T follicular helper cell (primary cell): ENCODE measurements at places on chromosomes 13 and 19.

- no peak for DNase-seq
Measured at GRCh38 chr13:109606520-109606919, 179.9 kb downstream of the IRS2 start.

DNA sequence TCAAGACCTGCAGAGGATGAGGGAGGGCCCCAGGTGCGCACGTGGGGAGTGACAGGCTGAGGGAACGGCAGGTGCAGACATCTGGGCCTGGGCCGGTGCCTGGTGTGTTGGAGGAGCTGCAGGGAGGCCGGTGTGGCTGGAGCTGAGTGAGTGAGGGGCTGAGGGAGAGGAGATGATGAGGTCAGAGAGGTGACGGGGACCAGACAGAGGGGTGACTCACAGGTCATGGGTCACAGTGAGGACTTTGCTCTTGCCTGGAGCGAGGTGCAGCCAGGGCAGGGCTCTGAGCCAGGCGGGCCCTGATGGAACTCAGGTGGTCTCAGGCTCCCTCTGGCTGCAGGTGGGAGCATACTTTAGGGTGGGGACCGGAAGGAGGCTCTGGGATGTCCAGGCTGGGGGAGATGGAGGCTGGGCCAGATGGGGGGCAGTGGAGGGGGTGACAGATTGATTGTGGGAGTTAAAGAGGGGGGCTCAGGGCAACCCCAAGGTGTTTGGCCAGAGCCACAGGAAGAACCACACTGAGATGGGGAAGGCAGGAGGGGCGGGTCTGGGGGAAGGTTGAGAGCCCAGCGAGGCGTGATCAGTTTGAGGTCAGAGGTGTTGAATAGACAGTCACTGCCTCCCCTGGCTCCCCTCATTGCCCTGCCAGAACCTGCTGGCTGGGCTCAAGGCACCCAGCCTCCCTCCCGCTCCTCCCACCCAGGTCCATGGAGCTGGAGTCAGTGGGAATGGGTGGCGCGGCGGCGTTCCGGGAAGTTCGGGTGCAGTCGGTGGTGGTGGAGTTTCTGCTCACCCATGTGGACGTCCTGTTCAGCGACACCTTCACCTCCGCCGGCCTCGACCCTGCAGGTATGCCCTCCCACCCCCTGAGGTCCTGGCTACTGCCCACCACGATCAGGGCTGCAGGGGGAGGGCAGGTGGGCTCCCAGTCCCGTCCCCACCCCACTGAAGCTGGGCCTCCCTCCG is 8.4 kb downstream of the ARHGAP33 start:
- no peak for DNase-seq

DNA sequence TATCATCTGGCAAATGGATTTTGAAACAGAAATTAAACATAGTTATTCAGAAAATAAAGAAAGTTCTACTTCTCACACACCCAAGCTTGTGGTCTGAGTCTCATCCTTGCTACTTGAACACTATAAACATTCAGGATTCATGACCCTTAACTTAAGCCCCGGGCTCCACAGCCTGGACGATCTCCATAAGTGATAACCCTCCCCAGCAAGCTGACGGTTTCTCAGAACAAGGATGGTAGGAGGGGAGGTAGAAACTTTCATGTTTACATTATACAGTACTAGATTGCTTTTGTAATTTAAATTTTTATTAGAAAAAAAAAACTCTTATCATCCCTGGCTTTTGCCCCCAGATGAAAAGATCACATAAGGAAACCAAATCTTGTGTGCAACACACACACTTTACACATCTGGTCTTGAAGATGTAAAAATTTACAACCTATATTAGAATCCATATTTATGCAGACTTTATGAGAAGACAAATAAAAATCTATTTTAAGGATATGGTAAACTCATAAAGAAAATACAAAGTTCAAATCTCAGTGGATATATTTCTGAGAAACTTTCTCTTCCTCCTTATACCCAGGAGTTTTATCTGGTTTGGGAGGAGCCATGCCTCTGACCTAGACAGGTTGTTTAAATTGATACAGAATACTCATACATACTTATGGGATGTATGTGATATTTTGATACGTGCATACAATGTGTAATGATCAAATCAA is 20.0 kb upstream of the ATP12A start:
- DNase-seq, result no peak

GRCh38 chr19:17953869-17954268 is 13.0 kb upstream of the KCNN1 start:
- DNase-seq, result no peak

- DNase-seq, result no peak
Measured at GRCh38 chr19:30447553-30447870, 75.3 kb downstream of the ZNF536 start.

- DNase-seq, result no peak
Measured at GRCh38 chr13:113630296-113630695, 27.7 kb downstream of the ATP4B start.

GRCh38 chr19:8626842-8627241 is 3.6 kb upstream of the NFILZ start:
- DNase-seq, result no peak

- no peak for DNase-seq
Measured at GRCh38 chr13:97295283-97296182, 73.4 kb downstream of the MBNL2 start.

- peak; percentile 62 for DNase-seq
Measured at GRCh38 chr19:3324405-3324856, 42.0 kb upstream of the NFIC start.

DNA sequence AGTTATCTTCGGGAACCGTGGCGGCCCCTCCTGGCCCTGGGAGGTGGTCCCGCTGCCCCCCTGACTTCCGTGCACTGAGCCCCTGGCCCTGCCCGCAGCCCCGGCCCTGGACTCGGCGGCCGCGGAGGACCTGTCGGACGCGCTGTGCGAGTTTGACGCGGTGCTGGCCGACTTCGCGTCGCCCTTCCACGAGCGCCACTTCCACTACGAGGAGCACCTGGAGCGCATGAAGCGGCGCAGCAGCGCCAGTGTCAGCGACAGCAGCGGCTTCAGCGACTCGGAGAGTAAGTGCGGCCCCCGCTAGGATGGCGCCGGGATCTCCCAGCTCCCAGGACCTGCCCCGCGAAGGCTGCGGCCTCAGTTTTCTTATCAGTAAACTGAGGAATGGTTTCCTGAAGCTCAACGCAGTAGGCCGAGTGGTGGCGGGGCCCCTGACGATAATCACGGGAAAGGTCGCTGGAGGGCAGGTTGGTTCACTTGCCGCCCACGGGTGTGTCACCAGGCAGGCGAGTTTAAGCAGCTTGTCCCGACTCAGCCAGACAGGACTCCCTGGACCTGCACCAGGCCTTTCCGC is 924 bp downstream of the RGCC start:
- DNase-seq, result no peak

GRCh38 chr19:36149673-36150406 is 2.4 kb downstream of the COX7A1 start:
- DNase-seq, result no peak

DNA sequence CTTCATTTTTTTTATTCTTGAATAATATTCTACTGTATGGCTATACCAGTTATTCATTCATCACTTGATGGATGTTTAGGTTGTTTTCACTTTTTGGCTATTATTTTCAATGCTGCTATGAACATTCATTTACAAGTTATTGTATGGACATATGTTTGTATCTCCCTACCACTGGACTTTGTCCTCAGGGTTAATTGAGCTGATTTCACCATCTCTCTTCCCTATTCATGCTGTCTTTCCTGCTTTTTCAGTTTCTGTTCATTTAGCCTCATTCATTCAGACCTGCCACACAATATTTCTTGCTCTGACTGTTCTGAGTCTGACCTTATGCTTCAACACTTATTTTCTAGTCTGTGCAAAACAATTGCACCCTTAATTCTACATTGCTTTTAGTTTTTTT is 12.3 kb upstream of the C1QTNF9B start:
- no peak for DNase-seq

GRCh38 chr19:46133777-46134241 is 9.3 kb upstream of the IGFL3 start:
- DNase-seq, result no peak

DNA sequence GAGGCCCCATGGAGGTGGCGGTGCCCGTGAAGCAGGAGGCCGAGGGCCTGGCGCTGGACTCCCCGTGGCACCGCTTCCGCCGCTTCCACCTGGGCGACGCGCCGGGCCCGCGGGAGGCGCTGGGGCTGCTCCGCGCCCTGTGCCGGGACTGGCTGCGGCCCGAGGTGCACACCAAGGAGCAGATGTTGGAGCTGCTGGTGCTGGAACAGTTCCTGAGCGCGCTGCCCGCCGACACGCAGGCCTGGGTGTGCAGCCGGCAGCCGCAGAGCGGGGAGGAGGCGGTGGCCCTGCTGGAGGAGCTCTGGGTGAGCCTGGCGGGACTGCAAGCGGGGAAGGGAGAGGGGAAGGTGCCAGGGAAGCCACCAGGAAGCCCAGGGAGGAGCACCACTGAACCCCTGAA is 5.8 kb downstream of the ZNF444 start:
- no peak for DNase-seq

DNA sequence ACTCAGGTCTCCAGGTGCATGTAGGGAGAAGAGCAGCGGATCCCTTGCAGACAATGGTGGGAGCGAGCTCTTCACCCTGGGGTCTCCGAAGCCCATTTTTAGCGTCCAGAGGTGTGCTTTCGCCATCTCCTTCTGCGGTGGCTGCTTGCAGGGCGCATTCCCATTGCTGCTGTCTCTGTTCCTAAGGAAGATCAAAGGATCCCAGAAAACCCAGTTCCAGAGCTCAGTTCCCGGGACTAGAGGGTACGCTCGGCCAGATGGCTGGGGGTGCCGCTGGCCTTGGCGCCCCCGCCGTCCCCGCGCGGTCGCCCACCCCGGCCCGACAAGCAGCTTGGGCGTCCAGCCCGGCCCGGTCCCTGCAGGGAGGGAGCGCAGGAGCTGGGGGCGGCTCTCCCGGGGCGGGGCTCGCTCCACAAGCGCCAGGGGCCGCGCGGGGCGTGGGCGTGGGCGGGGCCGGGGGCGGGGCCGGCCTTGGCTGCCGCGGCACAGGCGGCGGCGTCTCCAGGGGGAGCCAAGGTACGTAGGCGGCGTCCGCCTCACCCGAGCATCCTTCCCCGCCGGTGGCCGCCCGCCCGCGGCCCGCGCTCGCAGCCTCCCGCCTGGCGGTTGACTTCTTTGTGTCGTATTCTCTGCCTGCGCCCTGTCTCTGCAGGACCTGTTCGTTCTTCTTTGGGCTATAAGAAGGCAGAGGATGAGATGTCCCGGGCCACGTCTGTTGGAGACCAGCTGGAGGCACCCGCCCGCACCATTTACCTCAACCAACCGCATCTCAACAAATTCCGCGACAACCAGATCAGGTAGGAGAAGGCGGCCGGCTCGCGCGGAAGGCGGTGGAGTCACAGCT is 96.8 kb downstream of the ATP8A2 start:
- no peak for DNase-seq

DNA sequence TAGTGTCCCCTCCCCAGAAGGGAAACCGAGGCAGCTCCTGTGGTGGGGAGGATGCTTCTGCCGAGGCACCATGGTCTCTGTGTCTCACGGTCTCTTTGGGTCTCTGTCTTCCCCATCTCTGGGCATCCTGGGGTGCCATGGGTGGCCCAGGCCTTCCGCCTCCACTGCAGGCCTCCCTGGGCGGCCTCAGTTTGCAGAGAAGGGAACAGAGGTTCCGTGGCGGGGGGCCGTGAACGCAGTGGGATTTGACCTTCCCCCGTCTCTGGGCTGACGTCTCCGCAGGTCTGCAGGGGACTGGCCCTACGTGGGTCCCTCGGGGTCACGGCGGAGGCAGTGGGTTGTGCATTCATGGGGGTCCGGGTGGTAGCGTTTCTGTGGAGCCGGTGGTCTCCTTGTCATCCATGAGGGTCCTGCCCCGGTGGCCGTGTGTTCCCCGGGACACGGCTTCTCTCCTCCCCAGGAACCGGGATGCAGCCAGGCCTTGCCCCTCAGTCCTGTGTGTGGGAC is 4.6 kb downstream of the EFNA2 start:
- DNase-seq, result no peak

- no peak for DNase-seq
Measured at GRCh38 chr13:22505489-22505888, 675.3 kb upstream of the SGCG start.

DNA sequence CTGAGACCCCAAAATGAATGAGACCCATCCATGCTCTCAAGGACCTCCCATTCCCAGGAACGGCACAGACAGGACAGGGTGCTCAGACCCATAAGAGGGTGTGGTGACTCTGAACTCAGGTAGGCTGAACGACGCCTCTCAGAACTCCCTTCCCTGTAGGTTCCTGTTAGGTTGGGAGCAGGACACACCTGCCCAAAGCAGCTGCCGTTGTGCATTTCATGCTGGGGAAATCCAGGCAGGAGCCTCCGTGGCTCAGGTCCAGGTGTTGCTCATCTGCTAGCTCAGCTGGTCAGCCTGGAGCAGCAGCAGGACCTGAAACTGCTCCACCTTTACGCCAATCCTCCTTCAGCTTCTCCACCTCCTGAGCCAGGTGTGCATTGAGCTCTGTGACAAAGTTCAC is 19.1 kb upstream of the TEX101 start:
- no peak for DNase-seq
